Frontal cortex (tissue), 4 donors: ENCODE measurements at places on chromosomes 5 and 9. TPM values are rescaled to one million over a fixed set of nuclear protein-coding genes. Genes with fewer than 3 reads are reported as not detected.

DNA sequence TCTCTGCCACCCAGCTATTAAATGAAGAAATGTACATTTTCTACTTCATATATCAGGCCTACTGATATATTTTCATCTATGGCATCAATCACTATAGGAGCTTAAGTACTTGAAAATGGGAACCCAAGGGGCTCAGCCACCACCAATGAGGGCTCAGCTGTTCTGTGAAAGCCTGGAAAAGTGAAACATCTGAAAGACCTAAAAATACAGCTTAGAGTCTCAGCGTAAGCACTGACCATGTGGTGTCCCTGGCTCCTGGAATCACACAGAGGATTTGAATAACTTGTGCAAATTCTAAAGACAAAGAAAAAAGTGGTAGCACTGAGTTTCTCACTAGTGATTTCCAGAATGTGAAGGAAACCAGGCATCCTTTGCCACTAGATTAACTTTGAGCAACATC, 64.5 kb downstream of the PTPRD start:
- no peak for DNase-seq

DNA sequence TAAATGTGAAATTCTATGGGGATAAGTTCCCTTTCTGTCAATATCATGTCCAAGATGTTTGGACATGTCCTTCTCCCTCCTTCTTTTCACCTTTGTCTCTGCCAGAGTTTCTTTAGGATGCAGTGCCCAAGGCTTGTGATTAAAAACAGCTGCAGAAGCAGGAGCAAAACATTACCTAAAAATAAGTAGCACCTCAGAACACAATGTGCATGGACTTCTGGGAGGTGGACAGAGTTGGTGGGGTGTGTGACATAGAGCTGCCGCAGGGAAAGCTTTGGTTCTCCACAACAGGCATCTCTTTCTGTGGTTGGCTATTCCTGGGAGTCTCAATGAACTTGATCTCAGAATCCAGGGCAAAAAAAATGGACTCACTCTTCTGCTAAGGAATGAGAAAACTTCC, 97.0 kb downstream of the SEC61B start:
- no peak for DNase-seq

DNA sequence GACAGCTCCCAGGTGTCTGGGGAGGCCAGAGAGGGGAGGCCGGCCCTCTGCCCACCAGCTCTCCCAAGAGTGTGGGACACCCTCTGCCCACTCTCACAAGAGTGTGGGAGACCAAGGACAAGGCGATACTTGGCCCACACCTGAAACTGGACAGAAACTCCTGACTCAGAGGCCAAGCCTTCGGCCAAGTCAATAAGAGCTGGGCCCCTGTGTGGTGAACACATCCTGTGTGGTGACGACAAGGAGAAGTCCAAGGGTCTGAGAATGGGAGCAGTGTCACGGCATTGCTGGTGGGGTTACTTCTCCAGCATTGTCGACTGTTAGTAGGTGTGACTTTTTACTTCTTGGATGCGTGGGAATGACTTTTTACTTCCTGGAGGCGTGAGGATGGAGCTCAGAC, 14.6 kb upstream of the F2RL1 start:
- DNase-seq = no peak

DNA sequence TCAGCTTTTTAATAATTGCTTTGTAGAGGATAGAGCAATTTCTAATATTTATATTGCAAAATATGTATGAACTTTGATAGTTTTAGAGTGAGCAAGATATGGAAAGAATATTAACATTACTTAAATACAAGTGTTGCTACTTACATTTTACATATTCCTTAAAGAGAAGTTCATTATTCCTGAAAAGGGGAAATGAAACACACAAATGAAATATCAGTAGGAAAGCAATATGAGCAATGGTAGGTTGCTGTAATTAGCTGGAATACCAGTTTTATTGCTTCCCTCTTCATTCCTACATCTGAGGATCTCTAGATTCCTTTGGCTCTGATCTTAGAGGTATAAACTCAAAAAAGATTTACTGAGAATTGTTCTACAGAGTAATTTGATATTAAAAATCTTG, 414.1 kb downstream of the FAM170A start:
- no peak for DNase-seq

PCDHB12 gene
- total RNA-seq = 12.6 TPM

- DNase-seq = no peak
These were observed 51.2 kb upstream of the FCN2 start for GRCh38 chr9:134829356-134829937.

RLN2 gene
- total RNA-seq = not detected

GRCh38 chr5:117182104-117182503, 607.5 kb upstream of the SEMA6A start:
- no peak for DNase-seq

PHAX gene
- 96.6 TPM for total RNA-seq

TOMM5 gene
- total RNA-seq = 75.0 TPM

NKD2 gene
- total RNA-seq = 2.9 TPM

DNA sequence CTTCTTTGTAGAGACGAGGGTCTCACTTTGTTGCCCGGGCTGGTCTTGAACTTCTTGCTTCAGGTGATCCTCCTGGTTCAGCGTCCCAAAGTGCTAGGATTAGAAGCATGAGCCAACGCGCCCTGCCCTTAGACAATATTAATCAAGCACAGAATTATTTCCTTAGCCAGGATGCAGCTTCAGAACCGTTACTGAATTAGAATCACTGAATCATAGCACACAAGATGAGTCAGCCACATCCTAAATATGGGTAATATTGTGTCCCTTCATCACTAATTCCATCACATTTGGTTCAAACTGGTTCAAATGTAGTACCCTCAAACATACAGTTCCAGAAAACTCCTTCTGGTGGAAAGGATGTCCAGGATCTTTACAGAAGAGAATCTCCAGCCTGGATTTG, 82.7 kb downstream of the BNC2 start:
- DNase-seq = no peak

- no peak for DNase-seq
These were observed 290.0 kb upstream of the PIK3R1 start for GRCh38 chr5:67925511-67925910.

GRCh38 chr9:115715666-115716065, 437.9 kb upstream of the PAPPA start:
- DNase-seq = no peak

GRCh38 chr9:32573821-32574220, 862 bp upstream of the NDUFB6 start:
- DNase-seq = no peak

- DNase-seq = no peak
These were observed 183.2 kb downstream of the GNAQ start for GRCh38 chr9:77848404-77848803.

IGFBPL1 gene
- total RNA-seq = 42.0 TPM

MLANA gene
- not detected for total RNA-seq

DNA sequence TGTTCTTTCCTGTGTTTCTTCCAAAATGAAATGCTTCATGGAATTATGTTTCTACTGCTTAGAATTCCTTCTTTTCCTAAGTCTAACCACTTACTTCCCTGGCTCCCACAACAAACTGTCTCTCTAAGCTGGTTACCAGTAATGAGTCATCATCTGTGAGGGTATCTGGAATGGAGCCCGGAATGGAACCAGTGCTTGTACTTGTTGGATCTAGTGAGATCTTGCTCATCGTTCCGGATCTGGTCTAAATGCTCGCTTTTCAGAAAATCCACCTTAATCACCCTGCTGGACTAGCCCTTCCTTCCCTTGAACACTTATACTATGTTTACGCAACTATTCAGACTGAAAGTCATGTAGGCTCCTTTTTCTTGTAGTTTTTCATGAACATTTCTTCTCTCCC, 184.8 kb downstream of the PBX3 start:
- peak; percentile 27 for DNase-seq

- no peak for DNase-seq
These were observed 372.1 kb downstream of the NTRK2 start for GRCh38 chr9:85041466-85042137.

DNA sequence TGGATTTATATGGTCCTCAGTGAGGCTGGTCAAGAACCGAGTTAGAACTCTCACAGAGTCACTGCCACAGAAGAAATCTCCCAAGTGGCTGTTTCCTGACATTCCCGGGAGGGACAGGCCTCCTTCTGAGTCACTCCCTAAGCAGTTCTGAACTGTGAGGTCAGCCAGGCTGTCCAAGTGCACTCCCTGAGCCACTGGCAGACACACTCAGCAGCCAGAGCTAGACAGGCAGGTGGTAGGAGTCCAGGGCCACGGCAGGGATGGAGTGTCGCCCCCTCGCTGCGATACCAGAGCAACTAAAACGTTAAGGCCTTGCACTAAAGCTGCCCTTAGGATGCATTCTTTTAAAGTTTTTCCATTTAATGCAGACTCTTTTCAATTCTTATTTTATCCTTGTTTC, 3.4 kb downstream of the IL4 start:
- no peak for DNase-seq

- peak; percentile 42 for DNase-seq
These were observed 1.3 kb downstream of the ASTN2 start for GRCh38 chr9:117413346-117414219.

DNA sequence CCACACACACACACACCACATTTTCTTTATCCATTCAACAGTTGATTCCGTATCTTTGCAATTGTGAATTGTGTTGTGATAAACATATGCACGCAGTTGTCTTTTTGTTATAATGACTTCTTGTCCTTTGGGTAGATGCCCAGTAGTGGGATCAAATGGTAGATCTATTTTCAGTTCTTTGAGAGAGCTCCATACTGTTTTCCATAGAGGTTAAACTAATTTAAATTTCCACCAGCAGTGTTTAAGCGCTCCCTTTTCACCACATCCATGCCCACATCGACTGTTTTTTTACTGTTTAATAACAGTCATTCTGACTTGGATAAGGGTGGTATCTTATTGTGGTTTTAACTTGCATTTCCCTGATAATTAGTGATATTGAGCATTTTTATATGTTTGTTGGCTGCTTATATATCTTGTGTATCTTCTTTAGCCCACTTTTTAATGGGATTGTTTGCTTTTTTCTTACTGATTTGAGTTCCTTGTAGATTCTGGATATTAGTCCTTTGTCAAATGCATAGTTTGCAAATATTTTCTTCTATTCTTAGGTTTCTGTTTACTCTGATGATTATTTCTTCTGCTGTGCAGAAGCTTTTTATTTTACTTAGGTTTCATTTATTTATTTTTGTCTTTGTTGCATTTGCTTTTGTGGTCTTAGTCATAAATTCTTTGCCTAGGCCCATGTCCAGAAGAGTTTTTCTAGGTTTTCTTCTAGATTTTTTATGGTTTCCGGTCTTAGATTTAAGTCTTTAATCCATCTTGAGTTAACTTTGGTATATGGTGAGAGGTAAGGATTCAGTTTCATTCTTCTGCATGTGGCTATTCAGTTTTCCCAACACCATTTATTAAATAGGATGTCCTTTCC, 82.4 kb downstream of the SH3RF2 start:
- DNase-seq = no peak

GRCh38 chr9:126327714-126328185, 1.1 kb downstream of the MVB12B start:
- peak; percentile 61 for DNase-seq

- DNase-seq = no peak
These were observed 277.8 kb downstream of the RAB3C start for GRCh38 chr5:58860680-58861079.
